ENCODE measurements at places on chromosomes 16 and 17. TPM values are rescaled to one million over a fixed set of nuclear protein-coding genes. Genes with fewer than 3 reads are reported as not detected.

GRCh38 chr16:67535201-67535600, 6.6 kb downstream of the RIPOR1 start:
- peaks cover 30% of the 10 kb centered on the region for H3K4me1 ChIP-seq
- peak overlapping the region; percentile 0 for H3K4me3 ChIP-seq
- H3K36me3 ChIP-seq, result peaks cover 4% of the 10 kb centered on the region
- no peak overlapping the region for H3K27ac ChIP-seq

DNA sequence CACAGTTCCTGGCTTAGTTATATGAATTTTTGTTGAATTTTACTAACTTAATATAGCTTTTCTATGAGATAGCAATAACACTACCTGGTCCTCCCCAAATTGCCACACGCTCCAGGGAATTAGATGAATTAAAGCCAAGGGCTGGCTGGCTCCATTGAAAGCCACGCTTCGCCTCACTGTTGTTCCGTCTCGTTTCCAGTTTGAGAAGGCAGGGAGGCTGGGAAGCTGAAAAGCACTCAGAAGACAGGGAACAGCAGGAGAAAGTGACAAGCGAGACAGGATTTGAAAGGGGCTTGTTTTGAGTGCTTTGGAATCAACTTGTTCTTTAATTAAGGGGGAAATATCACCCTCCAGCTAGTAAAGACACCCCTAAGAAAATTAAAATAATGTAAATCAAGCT, 425.3 kb downstream of the CA10 start:
- no peak overlapping the region for H3K4me3 ChIP-seq
- H3K27ac ChIP-seq, result no peak overlapping the region
- no peaks in the 10 kb centered on the region for H3K36me3 ChIP-seq
- no peaks in the 10 kb centered on the region for H3K4me1 ChIP-seq
- H3K27me3 ChIP-seq, result peaks cover 15% of the 10 kb centered on the region

DNA sequence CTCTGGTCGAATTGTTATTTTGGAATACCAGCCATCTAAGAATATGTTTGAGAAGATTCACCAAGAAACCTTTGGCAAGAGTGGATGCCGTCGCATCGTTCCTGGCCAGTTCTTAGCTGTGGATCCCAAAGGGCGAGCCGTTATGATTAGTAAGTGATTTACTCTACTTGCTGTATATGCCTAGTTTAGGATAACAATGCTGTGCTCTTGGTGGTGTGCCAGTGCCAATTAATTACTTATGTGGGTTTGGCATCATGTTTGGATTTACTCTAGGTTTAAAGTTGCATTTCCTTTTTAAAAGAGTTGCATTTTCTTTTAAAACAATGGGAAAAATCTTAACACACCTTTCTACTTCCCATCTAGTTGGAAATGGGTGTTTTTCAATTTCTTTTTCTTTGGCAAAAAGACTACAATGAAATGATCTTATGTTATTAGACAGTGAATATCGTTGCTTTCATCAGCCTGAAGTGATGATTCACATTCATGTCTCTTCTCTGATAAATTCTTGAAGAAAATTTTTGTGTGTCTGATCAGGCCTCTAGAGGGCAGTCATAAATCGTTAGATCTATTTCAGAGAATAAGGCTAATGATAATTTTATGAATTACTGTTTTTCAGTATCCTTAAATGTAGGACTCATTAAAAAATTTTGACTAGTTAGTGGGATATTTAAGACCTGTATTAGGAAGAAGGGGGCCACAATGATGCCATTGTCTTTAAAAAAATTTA, 5.6 kb downstream of the SF3B3 start:
- DNase-seq, result no peak
- H3K4me3 ChIP-seq, result peak overlapping the region; percentile 64
- H3K36me3 ChIP-seq, result peaks cover 66% of the 10 kb centered on the region

DNA sequence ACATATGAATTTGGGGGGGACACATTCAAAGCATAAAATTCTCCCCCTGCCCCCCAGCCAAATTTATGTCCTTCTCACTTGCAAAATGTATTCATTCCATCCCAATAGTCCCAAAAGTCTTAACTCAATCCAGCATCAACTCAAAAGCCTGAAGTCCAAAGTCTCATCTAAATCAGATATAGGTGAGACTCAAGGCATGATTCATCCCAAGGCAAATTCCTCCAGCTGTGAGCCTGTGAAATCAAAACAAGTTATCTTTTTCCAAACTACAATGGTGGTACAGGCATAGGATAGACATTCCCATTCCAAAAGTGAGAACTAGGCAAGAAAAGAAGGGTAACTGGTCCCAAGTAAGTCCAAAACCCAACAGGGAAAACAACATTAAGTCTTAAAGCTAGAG, 5.9 kb upstream of the GOSR2 start:
- no peak overlapping the region for H3K27ac ChIP-seq
- H3K36me3 ChIP-seq, result peaks cover 5% of the 10 kb centered on the region
- peaks cover 2% of the 10 kb centered on the region for H3K4me1 ChIP-seq
- DNase-seq, result no peak
- no peak overlapping the region for H3K4me3 ChIP-seq

DNA sequence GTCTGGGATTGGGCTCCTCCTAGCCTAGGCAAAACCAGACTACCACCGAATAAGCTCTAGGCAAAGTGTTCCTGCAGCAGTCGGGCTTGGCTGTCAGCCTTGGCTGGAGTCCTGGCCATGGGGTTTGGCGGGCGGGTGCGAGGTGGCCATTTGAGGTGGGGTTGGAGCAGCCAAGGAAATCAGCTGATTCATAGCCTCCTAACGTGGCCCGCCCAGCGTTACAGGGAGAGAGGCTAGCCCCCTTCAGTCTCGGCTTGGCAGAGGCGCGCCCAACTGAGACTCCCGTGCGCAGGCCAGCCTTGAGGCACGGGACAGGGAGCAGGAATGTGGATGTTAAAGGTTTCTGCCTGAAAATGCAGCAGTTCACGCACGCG, 1.9 kb downstream of the PMP22 start:
- H3K27me3 ChIP-seq, result peaks cover 96% of the 10 kb centered on the region
- no peak overlapping the region for H3K4me3 ChIP-seq
- H3K36me3 ChIP-seq, result no peaks in the 10 kb centered on the region
- peaks cover 9% of the 10 kb centered on the region for H3K4me1 ChIP-seq
- DNase-seq, result no peak
- H3K27ac ChIP-seq, result no peak overlapping the region

WNT3 gene
- total RNA-seq, result 0.08 TPM

KRTAP9-2 gene
- not detected for total RNA-seq

GRCh38 chr16:2053211-2053610, 5.4 kb downstream of the TSC2 start:
- peaks cover 9% of the 10 kb centered on the region for H3K4me1 ChIP-seq
- no peak overlapping the region for H3K27ac ChIP-seq
- no peak overlapping the region for H3K4me3 ChIP-seq

DNA sequence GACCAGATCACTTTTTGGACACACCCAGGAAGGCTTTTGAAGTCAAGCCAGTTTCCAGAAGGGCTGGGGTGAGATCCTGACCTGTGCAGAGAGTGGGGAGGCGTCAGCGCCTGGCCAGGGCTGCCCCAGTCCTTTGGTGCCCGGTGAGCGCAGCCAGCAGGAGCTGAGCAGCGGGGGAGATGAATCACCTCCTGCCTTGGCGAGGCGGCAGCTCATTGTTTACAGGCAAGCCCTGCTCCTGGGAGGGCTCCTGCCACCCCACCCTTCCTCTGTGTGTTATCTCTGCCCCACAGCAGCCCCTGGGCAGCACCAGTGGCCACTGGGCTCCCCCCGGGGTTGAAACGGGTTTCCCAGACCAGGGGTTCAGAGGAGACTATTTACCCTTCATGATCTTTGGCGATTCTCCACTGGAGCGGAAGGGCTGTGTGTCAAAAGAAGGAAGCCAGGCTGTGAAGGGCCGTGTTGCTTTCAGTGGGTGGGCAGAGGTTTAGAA, 14.1 kb upstream of the ITGB4 start:
- peak overlapping the region; percentile 38 for H3K27ac ChIP-seq
- no peaks in the 10 kb centered on the region for H3K27me3 ChIP-seq
- H3K36me3 ChIP-seq, result peaks cover 9% of the 10 kb centered on the region

GRCh38 chr16:2786061-2786825, 1.1 kb downstream of the PRSS33 start:
- H3K4me3 ChIP-seq, result peak overlapping the region; percentile 64
- H3K27me3 ChIP-seq, result peaks cover 9% of the 10 kb centered on the region
- peak overlapping the region; percentile 56 for H3K27ac ChIP-seq
- H3K4me1 ChIP-seq, result peaks cover 11% of the 10 kb centered on the region
- DNase-seq, result no peak

CCDC40 gene
- 1.2 TPM for total RNA-seq

GRCh38 chr17:70636517-70637133, 467.3 kb downstream of the KCNJ2 start:
- no peaks in the 10 kb centered on the region for H3K4me1 ChIP-seq
- peaks cover 3% of the 10 kb centered on the region for H3K27me3 ChIP-seq
- H3K4me3 ChIP-seq, result no peak overlapping the region
- DNase-seq, result no peak
- H3K36me3 ChIP-seq, result no peaks in the 10 kb centered on the region

- no peak overlapping the region for H3K4me3 ChIP-seq
- DNase-seq, result peak; percentile 5
- peaks cover 4% of the 10 kb centered on the region for H3K36me3 ChIP-seq
- H3K27me3 ChIP-seq, result no peaks in the 10 kb centered on the region
- H3K4me1 ChIP-seq, result peaks cover 9% of the 10 kb centered on the region
- peak overlapping the region; percentile 68 for H3K27ac ChIP-seq
Observed at GRCh38 chr17:9079461-9080103, 58.3 kb downstream of the NTN1 start.
